Activated CD4-positive, alpha-beta T cell treated with anti-CD3 and anti-CD28 coated beads, Interleukin-2, amount 50 U/mL, for 1 hour (primary cell): ENCODE measurements at places on chromosomes 7 and 10.

DNA sequence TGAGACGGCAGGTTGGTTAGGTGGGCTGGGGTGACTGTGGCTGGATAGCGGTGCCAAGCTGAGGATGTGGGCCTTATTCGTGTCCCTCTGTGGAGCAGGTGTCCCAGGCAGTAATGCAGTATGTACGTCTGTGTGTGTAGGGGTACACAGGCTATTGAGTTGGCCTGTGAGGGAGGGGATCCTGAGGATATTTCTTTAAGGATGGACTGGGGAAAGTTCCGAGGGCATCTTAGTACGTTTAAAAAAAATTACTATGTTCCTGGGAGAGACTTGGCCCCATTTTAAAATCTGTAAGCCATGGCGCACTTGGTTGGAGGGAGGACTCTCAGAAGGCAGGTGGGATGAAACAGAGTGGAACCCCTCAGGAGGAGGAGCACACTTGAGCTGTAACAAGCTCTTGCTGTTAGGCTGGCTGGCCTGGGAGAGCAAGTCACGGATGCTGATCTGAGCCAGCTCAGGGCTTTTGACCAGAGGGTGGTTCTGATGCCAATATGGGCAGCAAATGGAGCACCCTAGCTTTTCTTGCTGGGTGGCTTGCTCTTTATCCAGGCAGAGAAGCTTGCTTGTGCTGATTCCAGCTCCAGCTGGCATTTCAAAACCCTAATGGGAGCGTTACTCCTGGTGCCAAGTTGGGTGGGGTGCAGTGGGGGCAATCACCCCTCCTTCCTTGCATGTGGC lies 765 bp downstream of the WBP1L start:
- no peak for DNase-seq

GRCh38 chr7:155701972-155702544 lies 57.6 kb downstream of the RBM33 start:
- no peak for DNase-seq

- no peak for DNase-seq
Observed at GRCh38 chr10:79356104-79356503, 8.8 kb downstream of the PPIF start.

- no peak for DNase-seq
Observed at GRCh38 chr10:61655335-61655851, 7.3 kb upstream of the CABCOCO1 start.

- no peak for DNase-seq
Observed at GRCh38 chr10:83272666-83273434, 866.5 kb upstream of the GHITM start.

DNA sequence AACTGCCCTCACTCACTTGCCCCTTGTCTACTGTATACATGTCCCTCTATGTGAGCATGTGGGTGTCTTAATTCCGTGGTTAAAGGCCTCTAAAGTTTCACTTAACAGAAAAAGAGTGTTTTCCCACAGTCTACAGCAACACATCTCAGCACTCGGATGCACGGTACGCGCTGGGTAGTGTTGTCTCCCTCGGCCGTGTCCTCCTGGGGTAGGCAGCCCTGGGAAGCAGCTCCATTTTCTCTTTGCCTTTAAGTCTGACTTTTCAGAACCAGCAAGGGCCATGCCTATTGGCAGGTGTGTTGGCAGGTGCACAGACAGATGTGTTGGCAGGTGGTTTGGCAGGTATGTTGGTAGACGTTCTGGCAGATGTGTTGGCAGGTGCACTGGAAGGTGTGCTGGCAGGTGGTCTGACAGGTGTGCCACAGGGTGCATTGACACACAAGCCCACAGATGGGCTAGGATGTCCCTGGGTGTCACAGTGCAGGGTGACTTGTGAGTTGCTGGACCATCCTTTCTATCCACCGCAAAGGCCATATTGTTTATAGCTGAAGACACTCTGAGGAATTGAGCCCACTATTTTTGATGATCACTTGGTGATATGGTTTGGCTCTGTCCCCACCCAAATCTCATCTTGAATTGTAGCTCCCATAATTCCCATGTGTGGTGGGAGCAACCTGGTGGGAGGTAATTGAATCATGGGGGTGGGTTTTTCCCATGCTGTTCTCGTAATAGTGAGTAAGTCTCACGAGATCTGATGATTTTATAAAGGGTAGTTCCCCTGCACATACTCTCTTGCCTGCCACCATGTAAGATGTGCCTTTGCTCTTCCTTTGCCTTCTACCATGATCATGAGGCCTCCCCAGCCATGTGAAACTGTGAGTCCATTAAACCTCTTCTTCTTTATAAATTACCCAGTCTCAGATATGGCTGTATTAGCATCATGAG lies 296.9 kb downstream of the TNS3 start:
- DNase-seq: no peak

- peak; percentile 78 for DNase-seq
Observed at GRCh38 chr7:87059525-87060287, at the start of gene ELAPOR2. TSS of gene ELAPOR2 (minus strand) at chr7:87059654. CDS start at chr7:87059513, 141 bp downstream.

GRCh38 chr10:22581461-22581860 lies 132.9 kb downstream of the PIP4K2A start:
- DNase-seq: no peak

- no peak for DNase-seq
Observed at GRCh38 chr10:130747356-130747755, 564.2 kb downstream of the TCERG1L start.

DNA sequence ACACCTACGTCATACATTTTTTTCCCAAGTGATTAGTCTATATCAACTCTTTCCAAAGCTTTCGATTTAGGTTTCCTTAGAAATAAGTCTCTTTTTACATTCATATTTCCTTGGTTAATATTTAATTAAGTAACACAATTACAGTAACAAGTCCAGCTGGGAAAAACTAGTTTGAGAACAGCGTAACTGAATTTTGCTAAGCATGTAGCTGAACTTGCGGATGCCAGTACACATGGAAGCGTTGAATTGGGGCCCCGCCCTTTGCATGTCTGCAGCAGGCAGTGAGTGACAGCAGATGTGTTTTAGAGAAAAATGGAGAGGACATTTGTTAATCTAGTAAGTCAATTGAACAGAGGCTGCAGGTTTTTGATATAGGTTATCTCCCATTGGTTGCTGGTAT lies 72.5 kb downstream of the TAF3 start:
- no peak for DNase-seq

DNA sequence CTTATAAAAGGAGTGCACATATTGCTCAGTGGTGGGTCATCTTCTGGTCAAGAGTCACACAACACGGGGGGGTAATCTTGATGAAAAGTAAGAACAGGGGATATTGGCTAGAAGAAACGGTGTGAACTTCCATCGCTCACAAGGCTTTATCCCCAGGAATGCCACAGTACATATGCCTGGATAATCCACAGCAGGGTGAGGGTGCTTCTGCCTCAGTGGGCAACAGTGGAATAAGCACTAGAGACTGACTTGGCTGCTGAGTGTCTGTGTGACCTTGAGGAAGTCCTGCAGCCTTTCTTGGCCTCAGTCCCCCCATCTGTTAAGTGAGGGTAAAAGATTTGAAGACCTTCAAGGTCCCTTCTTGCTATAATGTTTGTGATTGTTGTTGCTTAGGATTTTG lies 44.9 kb upstream of the SHH start:
- no peak for DNase-seq
